ENCODE measurements at places on chromosomes 3 and 15.

DNA sequence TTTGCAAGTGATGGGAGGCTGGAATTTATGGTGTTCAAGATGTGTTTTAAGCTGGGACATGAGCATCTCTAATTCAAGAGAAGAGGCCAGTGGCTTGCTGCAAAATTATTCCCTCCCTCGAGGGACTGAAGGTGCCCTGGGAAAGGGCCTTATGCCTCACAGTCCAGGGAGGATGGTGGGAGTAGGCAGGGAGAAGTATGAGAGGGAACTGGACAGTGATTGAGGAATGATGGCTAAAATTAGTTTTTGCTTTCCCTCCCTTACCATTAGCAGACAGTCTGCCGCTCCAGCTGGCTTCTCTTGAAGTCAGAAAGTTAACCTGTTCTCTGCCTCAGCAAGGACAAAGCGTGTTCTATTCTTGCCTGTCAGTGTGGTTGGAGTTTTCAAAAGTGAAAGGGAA lies 139.8 kb upstream of the SEMA6D start:
- no peak for DNase-seq

DNA sequence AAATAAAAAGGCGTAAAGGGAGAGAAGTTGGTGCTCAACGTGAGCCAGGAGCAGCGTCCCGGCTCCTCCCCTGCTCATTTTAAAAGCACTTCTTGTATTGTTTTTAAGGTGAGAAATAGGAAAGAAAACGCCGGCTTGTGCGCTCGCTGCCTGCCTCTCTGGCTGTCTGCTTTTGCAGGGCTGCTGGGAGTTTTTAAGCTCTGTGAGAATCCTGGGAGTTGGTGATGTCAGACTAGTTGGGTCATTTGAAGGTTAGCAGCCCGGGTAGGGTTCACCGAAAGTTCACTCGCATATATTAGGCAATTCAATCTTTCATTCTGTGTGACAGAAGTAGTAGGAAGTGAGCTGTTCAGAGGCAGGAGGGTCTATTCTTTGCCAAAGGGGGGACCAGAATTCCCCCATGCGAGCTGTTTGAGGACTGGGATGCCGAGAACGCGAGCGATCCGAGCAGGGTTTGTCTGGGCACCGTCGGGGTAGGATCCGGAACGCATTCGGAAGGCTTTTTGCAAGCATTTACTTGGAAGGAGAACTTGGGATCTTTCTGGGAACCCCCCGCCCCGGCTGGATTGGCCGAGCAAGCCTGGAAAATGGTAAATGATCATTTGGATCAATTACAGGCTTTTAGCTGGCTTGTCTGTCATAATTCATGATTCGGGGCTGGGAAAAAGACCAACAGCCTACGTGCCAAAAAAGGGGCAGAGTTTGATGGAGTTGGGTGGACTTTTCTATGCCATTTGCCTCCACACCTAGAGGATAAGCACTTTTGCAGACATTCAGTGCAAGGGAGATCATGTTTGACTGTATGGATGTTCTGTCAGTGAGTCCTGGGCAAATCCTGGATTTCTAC lies at the start of gene RARB:
RARB (plus strand) TSS at position 322 of the 847 bp plus-strand sequence; CDS start at position 791, 469 bp downstream.
- DNase-seq: peak; percentile 68

DNA sequence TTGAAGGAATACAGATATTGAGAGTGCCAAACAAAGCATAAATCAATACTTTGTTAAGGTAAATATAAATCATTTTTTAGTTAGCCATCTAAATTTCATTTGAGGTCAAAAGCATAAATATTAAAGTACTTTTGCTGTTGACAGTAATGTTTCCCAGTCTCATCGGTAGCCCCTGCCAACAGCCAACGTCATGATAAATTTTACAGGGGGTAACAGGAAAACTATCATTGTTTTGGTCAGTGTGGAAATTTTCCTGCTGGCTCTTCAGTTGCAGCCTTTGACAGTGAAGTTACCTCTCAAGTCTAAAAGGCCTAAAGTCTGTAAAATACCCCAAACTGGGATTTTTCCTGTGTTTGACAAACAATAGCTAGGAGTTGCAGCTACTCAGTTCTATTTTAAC lies 37.3 kb upstream of the TTC14 start:
- no peak for DNase-seq

GRCh38 chr15:60838206-60838605 lies 359.3 kb upstream of the ICE2 start:
- no peak for DNase-seq

DNA sequence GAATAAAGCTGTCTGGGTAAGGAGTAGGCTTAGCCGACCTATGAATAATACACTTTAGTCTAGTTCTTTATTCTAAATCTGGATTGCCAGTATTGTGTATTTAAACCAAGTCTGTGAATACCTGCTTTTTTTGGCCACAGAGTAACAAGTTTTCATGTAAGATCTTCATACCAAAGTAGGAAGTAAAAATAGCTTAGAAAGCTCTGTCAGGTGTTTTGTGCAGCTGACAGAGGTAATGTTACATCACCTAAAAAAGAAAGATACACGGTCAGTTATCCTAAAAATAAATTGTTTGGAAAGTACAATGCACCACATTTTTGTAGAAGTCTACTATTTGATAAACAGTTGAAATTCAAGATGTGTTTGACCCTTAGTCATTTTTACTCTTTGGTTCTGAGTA lies 16.5 kb downstream of the CALML4 start:
- DNase-seq: no peak

- no peak for DNase-seq
Measured at GRCh38 chr3:126972866-126973265, 10.0 kb upstream of the PLXNA1 start.

- no peak for DNase-seq
Measured at GRCh38 chr3:133734305-133734704, 11.9 kb upstream of the TF start.
